Activated CD8-positive, alpha-beta memory T cell treated with anti-CD3 and anti-CD28 coated beads for 1 hour (primary cell): ENCODE measurements at places on chromosomes 13 and 19.

- no peak for DNase-seq
These were observed 81.1 kb downstream of the COL4A1 start for GRCh38 chr13:110225609-110226574.

DNA sequence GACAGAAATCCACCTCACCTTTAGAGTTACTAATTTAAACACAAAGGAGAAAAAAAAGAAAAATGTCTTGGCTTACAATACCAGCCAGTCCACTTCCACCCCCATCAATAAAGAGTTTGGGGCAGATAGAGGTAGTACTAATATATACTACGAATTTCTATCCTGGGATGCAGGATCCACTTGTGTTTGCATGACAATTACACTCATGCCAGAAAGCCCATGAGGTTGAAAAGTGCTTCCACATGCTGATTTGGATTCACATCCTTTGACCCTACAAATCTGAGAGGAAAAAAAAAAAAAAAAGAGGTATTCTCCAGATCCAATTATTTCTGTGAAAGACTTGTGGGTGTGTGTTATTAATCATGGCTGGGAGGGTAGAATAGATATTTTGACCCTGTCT, 335.2 kb downstream of the SLITRK1 start:
- no peak for DNase-seq

DNA sequence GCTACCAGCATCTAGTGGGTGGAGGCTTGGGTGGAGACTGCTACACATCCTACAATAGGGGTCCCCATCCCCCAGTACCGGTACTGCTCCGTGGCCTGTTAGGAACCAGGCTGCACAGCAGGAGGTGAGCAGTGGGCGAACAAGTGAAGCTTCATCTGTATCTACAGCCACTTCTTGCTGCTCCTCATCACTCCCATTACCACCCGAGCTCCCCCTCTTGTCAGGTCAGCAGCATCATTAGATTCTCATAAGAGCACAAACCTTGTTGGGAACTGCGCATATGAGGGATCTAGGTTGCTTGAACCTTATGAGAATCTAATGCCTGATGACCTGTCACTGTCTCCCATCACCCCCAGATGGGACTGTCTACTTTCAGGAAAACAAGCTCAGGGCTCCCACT, 37.0 kb downstream of the NWD1 start:
- no peak for DNase-seq

DNA sequence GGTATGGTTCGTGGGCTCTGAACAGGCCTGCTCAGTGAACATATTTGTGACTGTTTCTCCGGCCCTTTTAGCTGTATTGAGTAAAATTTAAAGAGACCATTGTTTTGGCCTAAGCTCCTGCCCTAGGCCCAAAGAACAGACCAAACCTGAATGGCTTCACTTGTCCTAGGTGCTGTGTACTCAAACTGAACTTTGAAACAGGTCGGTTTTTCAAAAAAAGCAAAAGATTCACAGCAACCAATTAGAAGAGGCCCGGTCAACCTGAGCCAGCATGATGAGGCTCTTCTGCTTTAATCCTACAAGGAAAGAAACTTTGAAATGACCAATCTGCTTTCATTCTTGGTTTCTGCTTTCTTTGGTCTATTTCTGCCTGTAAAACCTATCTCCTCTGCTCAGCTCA, 50.6 kb downstream of the USPL1 start:
- DNase-seq, result no peak

DNA sequence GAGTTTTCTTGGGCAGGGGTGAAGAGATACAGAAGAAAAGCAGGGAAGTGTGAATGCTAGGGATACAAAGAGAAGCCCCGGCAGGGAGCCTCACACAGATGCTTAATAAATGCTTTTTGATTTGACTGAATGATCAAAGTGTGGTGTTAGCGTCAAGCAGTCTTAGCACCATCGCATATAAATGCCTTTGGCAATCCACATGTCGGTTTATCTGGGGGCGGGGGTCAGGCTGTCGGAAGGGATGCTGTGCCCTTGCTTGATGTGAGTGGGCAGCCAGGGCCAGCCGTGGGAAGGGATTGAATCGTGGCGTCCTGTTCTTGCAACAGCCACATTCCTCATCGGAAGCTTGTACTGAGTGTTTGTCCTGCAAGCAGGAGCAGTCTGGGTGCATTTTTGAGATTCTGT, 173.1 kb downstream of the LACC1 start:
- no peak for DNase-seq
